ENCODE measurements at places on chromosomes 2 and 18.

GRCh38 chr2:12488352-12489318 is 228.1 kb upstream of the TRIB2 start:
- peak; percentile 35 for DNase-seq

DNA sequence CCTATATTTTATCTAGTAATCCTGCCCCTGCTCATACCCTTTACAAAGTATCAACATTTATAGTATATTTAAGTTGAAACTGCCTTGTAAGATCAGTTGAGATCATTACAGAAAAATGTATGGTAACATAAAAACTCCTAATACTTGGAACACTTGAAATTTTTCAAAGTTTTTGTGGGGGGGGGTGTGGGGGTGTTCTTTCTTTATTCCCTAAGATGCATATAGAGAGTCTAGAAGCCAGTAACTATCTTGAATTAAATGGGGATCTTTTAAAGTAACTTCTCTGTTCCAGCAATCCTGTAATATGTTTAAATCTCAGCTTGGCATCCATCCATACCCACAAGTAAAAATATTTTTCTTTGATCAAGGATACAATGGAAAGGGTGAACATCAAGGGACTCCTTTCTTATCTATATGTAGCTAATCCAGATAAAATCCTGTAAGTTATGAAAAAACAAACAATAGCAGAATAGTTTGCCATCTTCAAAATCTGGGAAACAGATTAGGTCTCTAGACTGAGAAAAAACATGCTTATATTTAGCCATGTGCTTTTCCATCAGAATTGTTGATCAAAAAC is 455.3 kb downstream of the MEIS1 start:
- no peak for DNase-seq

DNA sequence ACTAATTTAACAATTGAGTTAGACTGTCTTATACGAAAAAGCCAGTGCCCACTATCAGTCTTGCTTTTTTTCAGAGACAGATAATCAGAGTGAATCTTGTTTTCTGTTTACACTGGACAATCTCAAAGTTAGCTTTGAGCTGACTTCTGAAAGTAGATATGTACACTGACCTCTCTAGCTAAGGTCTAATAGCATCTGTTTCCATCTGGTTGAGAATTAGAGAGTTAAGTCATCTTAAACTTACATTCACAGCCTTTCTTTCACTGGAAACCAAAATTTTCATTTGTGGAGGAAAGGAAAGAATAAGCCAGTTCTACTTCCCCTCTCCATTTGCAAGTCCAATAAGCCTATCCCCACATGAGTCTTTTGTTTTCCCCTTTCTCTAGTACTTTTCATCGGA is 89.3 kb downstream of the VRK2 start:
- DNase-seq, result no peak

GRCh38 chr2:241912021-241912555 is 42.6 kb downstream of the RTP5 start:
- DNase-seq, result no peak

- DNase-seq, result no peak
Observed at GRCh38 chr2:149472413-149472812, 115.2 kb downstream of the MMADHC start.

DNA sequence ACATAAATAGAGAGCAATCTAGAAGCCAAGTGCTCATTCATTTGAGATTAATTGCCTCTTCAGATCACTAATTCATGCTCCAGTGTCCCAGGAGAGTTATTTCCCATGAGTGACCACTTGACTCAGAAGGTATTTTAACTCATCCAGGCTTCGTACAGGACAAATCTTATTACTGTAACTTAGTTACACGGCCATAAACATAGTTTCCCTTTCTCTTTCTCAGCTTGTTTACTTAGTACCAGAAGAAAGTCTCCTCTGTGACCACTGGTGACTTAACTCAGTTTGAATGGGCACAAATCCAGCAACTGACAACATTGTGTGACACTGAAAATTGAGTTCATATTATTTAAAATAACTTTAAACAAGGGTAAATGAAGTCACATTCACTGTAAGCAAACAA is 25.3 kb downstream of the MMADHC start:
- no peak for DNase-seq

GRCh38 chr2:165450156-165450555 is 19.3 kb upstream of the CSRNP3 start:
- DNase-seq, result no peak

GRCh38 chr2:208033701-208034502 is 8.6 kb upstream of the PLEKHM3 start:
- DNase-seq, result no peak
